ENCODE measurements at places on chromosomes 2 and 18.
A peak's percentile ranks its signal among the peaks of the same experiment; 100 is the strongest.

GRCh38 chr18:77168811-77169311 lies 36.3 kb upstream of the MBP start:
- no peak for DNase-seq

DNA sequence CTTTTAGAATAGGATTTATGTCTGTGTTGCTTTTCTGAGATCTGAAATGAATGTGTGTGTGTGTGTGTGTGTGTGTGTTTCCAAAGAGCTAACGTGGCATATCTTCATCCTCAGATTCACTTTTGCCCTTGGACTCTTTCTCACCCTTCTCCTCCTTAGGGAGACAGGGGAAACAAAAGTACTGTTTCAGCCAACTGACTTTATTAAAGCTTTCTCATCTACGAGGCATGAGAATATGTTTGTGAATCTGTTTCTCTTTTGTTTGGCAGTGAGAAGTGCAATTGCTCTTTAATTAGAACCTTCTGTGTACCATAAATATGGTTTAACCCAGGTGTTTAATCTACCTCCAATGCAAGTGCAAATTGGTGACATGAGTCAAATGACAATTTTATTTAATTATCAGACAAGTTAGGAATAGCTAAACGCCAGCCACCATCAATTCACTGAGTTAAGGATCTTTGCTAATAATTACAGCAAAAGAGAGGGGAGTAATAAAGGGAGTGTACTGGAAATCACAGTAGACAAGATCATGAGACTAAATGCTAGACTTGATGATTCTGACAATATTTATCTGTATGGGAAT lies 186.4 kb upstream of the COL3A1 start:
- peak; percentile 23 for DNase-seq

GRCh38 chr2:12769492-12770105 lies 52.9 kb downstream of the TRIB2 start:
- no peak for DNase-seq

DNA sequence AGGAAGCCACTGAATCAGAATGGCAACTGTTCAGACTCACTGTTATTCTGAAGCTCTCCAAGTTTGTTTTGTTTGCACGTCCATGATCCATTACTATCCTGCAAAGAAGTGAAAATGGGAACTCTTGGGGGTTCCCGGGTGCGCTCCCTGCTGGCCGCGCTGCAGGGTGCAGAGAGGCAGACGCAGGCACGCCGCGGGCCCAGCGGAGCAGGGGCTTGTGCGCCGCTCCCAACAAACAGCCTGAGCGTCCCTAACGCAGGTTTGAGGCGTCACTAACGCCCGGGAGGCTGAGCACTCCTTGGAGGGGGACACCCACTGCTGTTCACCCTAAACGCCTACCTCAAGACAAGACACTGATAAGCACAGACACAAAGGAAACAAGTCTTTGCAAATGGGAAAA lies 14.3 kb upstream of the PIEZO2 start:
- no peak for DNase-seq

- DNase-seq: peak; percentile 71
These were observed 27.2 kb upstream of the OTX1 start for GRCh38 chr2:63023444-63023843.

DNA sequence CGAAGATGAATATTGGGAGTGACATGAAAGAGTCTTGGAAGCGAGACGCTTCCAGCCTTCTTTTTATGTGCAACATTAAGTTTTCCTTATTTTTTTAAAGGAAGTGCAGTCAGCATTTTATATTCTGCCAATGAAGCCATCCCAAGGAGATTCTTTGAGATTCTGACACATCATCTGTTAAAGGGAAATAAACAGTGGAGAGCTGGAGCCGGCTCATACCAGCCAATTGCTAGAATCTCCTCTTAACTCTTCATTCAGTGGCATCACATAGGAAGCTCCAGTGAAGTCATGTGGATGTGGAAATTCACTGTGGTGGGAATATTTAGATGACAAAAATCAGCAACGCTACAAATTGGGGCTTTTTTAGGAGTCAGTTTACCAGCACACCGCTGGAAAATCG lies 23.7 kb upstream of the GPR39 start:
- DNase-seq: no peak

DNA sequence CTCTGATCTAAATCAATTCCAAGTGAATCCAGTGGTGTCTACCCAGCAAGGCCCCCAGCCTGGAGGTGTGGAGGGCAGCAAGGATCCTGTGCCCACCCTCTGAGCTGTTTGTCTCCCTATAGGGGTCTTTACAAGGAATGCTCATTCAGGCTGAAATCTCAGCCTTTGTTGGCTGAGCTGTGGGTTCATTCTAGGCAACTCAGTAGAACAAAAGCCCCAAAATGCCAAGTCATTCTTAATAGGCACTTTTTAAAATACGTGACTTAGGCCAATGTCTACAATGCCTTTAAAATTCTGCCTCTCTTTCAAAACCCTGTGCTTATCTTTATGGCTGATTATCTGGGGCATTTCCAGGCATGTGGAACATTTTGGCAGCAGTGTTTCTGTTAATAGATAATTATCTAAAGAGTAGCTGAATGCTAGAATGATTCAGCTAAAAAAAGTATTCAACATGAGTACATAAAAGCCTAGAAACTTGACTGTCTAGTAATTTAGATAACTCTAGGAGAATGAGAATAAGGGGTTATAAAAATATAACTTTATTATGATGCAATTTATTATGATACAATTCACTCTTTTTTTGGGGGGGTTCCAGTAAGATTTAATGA lies 7.4 kb downstream of the UGT1A6 start:
- no peak for DNase-seq

- no peak for DNase-seq
These were observed 296.6 kb downstream of the GULP1 start for GRCh38 chr2:188588235-188588634.

GRCh38 chr2:98654699-98655495 lies 46.5 kb downstream of the UNC50 start:
- DNase-seq: no peak

- DNase-seq: no peak
These were observed 70.3 kb downstream of the VAPA start for GRCh38 chr18:9984080-9984479.

- DNase-seq: no peak
These were observed 68.4 kb downstream of the COPS7B start for GRCh38 chr2:231854616-231855125.

GRCh38 chr2:67627456-67628207 lies 230.5 kb downstream of the ETAA1 start:
- DNase-seq: no peak

DNA sequence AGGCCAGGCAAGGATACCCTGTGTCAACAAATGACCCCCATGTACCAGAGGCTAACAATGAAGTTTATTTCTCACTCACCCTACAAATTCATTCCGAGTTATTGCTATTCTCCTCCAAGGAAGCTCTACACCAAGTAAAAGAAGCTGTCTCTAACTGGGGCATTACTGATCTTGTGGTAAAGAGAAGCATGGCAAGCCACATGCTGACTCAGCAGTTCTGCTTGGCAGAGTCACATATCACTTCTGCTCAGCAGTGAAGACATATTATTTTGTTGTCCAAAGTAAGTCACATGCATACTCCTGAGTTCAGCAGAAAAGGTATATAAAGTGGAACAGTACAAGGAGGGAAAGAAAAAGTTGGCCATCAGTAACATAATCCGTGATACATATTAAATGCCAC lies 315.8 kb downstream of the GULP1 start:
- DNase-seq: no peak

GRCh38 chr2:129469389-129469788 lies 510.1 kb upstream of the RAB6C start:
- no peak for DNase-seq

DNA sequence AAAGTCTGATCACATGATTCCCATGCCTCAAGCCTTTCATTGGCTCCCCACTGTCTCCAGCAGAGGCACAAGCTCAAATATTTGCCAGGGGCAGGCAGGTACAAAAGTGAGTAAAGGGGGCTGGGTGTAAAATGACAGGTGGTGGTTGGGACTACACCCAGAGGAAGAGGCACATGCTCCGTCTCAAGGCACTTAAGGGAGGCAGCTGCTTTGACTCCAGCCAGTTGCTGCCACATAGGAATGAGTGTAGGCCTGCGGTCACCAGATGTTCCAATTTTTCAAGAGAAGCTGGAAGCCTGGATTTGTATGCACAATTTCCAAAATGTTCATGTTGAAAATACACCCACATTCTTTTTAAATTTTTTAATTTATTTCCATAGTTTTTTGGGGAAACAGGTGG lies 164.4 kb downstream of the UPP2 start:
- no peak for DNase-seq

- DNase-seq: peak; percentile 44
These were observed 120.7 kb downstream of the NCK2 start for GRCh38 chr2:105865222-105865913.

DNA sequence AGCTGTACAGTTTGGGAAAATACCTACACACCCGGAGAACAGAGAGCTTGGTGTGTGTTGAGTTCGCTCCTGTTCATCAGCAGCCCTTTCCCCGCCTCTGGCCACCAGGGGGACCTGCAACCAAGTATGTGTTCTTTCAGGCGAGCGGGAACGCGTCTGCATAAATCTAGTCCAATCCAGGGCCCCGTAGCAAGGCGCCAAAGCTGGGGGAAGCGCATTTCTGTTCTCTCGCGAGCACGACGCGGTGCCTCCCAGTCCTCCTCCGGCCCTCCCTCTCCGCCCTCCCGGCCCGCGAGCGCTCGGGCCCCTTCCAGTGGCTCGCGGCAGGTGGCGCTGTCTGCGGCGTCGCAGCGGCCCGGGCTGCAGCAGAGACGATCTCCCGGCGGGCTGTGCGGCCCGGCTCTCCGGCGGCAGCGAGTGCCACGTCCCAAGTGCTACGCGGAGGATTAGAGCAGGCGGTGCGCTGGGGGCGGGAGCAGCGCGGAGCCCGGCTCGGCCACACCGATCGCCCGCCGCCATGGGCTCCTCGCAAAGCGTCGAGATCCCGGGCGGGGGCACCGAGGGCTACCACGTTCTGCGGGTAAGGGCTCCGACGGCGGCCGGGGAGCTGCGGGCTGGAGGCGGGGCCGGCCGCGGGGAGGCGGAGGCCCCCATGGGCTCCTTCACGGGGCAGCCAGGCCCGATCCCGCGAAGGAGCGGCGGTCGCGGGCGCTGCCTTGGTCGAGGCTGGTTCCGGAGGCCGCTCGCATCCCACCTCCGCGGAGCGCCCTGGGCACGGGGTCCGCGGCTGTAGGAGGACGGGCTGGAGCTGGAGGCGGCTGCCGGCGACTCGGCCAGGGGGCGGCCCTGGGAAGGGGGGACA lies at the start of gene GORASP2:
TSS of gene GORASP2 (plus strand) at position 430 of the 862 bp plus-strand sequence. CDS start at position 518, 88 bp downstream.
- peak; percentile 100 for DNase-seq

DNA sequence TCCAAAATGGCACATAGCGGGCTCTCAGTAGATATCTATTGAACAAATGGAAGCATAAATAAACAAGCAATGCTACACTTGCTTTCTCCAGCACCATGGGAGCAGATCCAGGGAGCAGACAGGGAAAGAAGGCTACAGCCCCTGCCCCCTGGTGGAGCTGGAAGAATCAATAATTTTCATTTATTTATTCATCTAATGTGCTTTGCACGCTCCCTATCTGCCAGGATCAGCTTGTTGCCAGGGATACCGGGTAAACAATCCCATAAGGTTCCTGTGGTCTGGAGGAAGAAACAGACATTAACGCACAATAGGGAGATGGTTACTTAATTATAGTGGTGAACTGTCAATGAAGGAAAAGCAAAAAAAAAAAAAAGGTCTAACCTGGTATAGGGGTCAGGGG lies 40.1 kb upstream of the CLASP1 start:
- DNase-seq: peak; percentile 80

GRCh38 chr2:41222593-41222992 lies 770.7 kb upstream of the SLC8A1 start:
- DNase-seq: no peak

- DNase-seq: peak; percentile 62
These were observed 195.1 kb downstream of the KCNE4 start for GRCh38 chr2:223247136-223247535.

DNA sequence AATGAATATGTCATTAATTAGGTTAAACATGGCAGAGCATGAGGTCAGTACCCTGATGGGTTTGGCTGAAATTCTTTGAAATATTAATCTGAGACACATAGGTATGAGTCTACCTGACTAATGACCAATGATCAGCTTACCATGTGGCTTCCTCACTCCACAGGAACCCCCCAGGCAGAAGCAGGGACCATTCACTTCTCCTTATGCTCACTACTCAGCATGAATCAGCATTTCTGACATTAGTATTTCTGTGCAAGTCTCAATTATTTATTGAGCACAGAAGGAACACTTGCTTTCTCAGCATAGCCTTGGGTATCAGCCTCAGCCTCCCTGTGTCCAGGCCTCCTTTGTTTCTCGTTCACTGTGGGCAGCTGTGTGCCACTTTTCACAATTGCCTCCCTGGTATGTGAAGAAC lies 9.3 kb upstream of the KCNE4 start:
- peak; percentile 91 for DNase-seq

DNA sequence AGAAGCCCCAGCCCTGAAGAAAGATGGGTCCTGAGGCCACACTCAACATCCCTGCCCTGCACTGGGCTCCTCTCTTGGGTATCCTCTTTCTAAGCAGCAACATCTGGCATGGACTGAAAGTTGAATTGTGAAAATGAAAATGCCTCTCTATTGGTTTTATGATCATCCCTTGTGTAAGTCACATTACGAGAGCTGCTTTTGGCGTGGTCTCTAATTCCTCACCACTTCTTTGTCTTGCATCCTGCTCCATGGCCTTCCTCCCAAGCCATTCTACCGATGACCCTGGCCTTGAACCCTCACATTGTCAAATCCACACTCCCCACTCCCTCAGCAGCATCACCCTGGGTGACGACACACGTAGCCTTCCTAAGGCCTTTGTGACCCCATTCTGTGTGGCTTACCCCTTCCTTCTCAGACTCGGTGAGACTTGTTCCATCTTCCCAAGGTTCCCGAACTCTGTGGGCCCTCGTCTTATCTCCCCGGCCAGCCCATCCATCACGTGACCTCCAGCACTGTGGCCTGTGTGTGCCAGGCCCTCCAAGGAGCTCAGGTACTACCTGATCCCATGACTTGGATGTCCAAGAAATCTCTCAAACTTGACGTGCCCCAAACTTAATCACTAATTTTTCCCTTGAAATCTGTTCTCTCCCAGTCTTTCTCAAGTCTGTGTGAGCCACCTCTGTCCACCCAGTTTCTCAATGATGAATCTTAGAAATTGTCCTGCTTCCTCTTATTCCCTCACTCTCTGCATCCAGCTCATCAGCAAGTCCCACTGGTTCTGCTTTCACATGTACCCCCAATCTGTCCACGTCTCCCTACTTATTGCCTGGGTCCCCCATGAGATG lies 194.7 kb upstream of the HS6ST1 start:
- no peak for DNase-seq

DNA sequence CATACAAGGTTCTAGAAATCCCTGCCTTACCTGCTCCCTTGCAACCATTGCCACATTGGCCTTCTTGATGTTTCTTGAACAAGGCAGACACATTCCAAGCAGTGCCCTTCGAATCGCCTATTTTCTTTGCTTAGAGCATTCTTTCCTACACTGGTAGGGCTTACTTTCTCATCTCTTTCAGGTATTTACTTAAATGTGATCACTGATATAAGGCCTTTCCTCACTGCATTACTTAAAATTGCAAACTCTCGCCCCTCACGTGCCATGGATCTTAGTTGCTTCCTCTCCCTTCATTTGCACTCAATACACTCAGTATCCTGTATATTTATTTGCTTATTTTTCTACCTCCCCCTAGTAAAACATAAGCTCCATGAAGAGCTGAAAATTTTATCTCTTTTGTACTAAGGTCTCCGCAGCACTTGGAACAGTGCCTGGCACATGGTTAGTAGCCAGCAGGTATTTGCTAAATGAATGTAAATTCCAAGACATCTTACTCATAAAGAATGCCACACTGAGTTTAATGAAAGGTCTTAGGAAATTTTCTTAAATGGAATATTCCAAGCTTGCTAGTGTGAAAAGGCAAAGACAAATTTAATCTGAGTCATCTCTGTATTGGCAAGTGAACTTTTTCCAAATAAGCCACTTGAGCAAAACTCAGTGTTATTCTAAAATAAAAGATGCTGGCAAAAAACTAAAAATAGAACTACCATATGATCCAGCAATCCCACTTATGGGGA lies 42.4 kb upstream of the FIGN start:
- DNase-seq: peak; percentile 89

Measured in ELR (cell line).